ENCODE measurements at places on chromosomes 6 and 20.

GRCh38 chr6:143128681-143129015 is 68.0 kb downstream of the AIG1 start:
- no peak for DNase-seq

- DNase-seq = no peak
Observed at GRCh38 chr6:105459049-105459448, 56.2 kb upstream of the PREP start.

- DNase-seq = no peak
Observed at GRCh38 chr20:44460795-44461141, 14.9 kb upstream of the TTPAL start.

DNA sequence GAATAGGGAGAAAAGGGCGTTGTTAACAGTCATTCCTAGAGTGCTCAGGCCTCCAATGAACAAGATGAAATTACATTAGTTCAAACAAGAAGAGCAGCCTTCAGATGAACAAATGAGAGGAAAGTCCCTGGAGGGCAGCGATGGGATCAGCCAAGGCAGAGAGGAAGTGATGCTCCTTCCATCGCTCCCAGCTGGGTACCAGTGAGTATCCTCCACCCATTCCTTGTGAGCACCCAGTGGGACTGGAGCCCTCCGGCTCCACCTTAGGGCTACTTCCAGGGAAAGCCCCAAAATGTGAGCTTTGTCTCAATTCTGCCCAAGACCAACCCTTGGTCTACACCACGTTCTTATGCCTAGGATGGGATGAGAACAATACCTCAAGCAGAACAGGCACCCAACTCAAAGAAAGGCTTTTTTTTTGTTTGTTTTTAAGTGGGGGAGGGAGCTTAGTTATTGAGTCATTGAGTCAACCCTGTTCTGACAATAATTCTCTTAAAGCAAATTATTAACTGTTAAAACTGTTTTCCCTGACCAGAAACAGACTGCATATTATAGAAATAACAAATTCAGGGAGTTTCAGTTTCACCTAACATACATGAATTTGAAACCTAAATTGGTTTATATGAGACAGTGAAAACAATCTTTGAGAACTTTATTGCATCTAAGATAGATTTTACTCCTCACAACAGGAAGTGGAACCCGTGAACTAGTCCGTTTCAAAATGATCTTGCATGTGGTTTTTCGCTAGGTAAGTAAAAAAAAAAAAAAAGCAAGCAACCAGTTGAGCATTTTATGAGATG is 106.9 kb downstream of the IPCEF1 start:
- DNase-seq = no peak

DNA sequence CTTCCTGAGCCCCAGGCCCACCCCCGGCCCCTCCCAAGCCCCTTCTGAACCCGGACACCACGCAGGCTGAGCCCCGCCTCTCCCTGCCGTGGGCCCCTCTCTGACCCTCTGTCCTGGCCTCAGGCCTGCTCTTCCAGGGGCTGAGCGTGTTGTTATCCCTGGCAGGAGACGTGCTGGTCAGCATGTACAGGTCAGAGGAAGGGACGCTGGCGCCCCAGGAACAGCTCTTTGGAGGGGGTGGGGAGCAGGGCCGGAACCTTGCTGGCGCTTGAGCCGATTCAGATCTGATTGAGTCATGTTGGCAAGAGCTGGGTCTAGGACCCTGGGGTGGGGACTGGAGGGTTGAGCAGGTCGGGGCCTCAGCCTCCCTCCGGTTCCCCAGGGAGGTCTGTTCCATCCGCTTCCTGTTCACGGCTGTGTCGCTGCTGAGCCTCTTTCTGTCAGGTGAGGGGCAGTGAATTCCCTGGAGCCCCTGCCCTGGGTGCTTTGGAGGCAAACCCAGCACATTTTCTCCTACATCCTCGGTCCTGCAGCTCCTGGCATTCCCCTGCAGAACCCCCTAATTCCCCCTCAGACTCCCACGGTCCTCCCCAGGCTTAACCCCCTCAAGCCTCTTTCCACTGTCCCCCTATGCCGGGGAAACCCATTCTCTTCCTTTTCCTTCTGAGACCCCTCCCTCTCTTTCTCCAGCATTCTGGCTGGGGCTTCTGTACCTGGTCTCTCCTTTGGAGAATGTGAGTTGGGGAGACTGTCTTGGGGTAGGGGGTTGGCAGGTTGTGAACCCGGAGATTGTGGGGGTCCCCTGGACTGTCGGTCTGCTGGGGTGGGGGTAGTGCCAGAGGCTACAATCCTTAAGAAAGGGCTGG is 2.0 kb downstream of the SPAG4 start:
- DNase-seq = no peak

DNA sequence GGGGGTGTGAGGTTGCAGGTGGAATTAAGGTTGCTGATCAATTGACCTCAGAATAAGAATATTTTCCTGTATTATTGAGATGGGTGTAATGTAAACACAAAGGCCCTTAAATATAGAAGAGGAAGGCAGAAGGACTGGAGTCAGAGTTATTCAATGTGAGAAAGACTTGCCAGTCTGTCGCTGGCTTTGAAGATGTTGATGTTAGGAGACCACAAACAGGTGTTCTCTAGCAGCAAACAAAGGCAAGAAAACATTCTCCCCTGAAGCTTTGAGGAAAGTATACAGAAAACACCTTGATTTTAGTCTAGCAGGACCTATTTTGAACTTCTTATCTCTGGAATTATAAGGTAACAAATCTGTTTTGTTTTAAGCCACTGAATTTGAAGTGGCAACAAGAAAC is 138.9 kb upstream of the PTPRK start:
- no peak for DNase-seq

DNA sequence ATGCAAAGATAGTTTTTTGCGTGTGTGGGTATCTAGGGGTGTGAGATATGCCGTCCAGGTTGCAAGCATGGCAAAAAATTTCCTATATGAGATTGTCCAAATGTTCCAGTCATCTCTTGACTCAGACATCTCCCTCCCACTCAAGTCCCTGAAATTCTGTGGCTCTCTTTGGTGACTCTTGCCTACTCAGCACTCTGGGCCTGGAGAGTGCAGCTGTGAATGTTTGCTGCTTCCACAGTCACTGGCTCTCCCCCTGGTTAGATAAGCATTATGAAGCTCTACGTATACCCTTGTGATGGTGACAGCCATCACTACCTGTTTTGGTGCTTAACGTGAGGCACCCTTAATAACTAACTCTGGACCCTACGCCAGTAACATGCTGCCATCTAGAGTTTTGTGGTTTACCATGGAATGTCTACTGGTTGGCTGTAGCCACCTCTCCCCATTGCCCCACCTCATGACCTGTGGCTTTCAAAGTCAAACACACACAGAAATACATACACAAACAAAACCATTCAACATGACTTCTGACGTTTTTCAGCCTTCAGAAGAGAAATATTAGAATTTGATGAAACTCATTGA is 621.9 kb upstream of the CITED2 start:
- no peak for DNase-seq

GRCh38 chr6:106056746-106057390 is 29.3 kb upstream of the PRDM1 start:
- no peak for DNase-seq

- no peak for DNase-seq
Observed at GRCh38 chr20:16203096-16203495, 370.2 kb downstream of the KIF16B start.

GRCh38 chr6:144141470-144141869 is 8.8 kb upstream of the STX11 start:
- no peak for DNase-seq

DNA sequence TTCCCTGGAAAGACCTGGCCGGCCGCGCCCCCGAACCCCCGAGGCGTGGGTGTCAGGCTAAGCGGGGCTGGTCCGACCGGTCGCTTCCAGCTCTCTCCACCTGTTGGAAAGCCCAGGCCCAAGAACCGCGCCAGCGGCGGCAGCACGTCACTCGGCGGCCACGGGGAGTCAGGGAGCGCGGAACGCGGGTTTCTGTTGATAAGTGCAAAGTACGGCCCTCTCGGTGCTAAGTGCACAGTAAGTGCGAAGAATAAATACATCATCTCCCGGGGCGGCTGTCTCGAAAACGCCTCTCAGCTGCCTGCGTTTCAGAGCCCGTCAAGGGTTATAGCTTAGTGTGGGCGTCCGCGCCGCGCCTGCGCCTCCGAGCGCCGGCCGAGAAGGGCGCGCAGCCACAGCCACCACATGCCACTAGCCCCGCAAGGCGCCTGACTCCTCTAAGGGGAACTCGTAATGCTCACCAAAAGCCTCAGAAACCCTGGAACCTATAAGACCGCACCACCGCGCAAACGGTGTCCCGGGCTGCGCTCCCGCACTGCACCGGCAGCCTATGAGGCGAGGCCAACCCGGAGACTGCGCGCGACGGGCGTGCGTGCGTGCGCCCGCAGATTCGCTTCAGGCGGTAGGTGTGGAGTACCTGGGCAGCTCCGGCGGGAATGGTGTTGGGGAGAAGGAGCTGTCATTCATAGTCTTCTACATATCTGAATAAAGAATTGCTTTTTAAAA is 9.2 kb upstream of the TBX18 start:
- DNase-seq = no peak

DNA sequence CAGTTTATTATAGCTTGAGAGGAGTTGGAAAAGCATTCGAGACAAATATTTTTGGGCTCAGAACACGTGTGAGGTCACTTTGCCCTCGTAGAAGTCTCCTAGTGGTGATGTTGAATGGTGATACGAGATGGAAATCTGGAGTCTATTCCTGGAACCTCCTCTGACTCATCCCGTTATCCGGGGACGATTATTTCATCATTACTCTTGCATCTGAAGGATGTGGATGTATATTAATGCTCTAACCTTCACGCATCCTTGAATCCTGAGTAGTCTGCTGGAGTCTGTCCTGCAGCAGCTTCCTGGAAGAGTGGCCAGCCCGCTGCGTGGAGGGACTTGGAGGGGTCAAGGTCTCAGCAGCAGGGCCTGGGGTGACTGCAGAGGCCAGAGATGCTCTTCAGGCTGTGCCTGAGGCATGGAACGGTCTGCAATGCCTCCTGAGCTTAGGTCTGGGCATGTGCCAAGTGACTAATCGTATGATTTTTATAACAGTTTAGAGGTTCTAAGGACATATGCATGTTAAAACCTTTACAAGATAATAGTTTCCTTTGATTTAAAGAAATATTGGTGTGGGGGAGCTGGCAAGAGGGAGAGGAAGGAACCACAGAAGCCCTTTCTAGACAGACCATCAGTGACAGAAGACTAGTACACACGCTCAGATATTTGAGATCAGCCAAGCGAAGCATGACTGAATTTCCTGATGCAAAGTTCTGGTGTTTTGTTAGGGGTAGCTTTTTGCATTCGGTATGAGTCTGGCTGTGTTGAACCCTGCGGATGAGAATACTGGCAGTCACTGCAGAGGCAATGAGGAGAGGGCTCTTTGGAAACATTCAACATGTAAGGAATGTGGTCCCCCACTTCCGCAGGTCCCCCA is 400.2 kb downstream of the QKI start:
- DNase-seq = peak; percentile 92

GRCh38 chr6:167401525-167402194 is 76.8 kb downstream of the TTLL2 start:
- no peak for DNase-seq

DNA sequence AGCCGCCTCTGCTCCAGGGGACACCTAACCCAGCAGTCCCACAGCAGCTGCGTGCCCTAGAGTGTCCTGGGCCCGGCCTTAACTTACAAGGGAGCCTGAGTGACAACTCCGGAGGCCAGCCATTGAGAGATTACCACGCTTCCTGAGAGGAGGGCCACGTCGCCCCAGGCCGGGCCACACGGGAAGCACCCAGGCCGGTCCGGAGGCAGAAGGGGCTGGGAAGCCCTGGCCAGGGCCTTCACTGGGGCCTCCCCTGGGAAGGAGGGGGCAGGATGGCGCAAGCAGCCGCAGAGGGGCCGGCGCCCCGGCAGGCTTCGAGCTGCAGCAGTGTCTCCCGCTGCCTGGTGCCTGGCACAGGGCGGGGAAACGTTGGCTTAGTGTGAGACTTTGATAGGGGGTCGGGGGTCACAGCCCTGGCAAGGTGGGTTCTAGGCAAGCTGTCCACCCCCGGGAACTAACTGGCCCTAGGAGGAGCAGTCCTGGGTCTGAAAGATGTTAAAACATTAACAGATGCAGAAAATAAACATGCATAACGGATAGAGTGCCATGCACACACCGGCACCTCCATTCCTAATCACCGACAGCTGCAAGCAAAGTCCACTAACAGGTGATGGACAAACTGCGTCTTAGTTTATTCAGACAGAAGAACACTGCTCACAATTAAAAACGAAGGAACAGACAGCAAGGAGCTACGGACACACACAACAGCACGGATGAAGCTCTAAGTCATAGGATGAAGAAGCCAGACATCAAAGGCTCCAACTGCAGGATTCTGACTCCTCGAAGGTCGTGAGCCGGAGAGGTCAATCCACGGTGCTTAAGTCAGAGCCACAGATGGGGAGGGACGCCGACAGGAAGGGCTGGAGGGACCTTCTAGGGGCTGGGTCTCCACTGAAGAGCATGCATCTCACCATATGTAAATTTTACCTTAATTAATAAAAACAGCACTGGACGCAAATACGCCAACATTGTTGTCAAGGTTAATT is 17.4 kb downstream of the CHRNA4 start:
- DNase-seq = no peak

GRCh38 chr6:14834851-14835530 is 410.9 kb upstream of the JARID2 start:
- DNase-seq = no peak

DNA sequence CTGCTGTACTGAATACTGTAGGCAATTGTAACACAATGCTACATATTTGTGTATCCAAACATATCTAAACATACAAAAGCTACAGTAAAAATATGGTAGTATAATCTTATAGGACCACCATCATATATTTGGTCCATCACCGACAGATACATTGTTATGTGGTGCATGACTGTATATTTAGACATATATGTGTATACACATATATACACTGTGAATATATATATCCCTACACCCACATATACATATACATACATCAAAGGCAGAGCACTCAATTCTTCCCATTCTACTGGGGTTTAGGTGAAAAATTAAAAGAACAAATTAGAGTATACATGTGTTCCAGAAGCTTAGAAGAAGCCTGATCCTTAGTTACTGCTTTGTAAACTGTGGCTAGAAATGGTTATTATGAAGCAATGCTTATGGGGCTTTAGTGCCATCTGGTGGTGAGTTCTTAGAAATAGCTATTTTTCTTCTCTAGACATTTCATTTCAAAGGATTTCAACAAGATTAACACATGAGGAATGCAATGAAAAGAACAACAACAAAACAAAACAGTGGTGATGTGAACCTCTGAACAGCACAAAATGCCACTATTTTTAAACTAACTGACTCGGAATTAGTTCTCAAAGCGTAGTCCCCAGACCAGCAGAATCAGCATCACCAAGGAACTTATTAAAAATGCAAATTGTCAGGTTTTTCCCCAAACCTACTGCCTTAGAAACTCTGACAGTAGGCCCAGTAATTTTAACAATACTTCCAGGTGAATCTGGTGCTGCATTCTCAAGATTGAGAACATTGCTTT is 38.0 kb downstream of the PKHD1 start:
- DNase-seq = peak; percentile 19

GRCh38 chr6:37538107-37538506 is 38.4 kb upstream of the CCDC167 start:
- DNase-seq = no peak
